ENCODE measurements at places on chromosomes 5 and 9.

GRCh38 chr5:4206127-4206526 is 610.5 kb downstream of the IRX1 start:
- no peak for DNase-seq

DNA sequence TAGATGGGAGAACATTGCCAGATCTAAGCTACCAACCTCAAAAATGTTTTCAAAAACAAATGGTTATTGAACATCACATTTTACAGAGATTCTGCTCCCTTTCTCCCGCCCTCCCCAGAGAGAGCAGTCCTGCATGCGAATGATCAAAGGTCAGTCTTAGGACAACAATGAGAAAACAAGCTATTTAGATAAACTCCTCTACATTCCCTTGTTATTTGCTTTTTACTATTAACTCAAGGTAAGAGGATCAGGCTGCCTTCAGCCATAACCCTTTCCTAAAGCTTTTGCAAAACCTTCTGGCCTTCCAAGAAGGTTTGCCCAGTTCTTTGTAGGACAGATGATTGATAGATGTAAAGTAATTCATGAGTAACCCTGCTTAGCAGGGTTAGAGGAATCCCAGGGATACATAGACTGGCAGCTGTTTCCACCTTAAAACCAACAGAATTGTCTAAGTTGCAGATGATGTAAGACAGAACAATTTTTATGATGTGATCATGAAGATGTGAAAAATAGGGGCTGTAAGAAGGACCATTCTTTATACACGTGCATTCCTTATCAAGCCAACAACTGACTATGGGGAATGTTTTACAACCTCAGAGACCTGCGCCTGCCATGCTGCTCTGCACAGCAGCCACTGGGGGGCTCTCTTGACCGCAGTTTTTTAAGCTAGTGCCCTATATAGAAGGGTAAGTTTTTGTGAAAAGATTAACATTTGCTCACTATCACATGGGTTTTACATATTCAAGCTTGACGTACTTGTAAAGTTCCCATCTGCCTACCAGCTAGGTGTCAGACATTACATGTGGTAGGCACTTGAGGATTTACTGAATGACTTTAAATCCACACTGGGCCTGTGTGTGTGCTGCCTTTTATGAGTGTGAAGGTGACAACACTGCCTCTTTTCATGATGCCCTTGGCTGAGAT is 2.3 kb upstream of the ZNF782 start:
- peak; percentile 55 for DNase-seq

GRCh38 chr5:87185838-87186237 is 81.8 kb upstream of the RASA1 start:
- DNase-seq, result no peak

GRCh38 chr9:113266174-113266573 is 9.2 kb downstream of the CDC26 start:
- DNase-seq, result no peak

DNA sequence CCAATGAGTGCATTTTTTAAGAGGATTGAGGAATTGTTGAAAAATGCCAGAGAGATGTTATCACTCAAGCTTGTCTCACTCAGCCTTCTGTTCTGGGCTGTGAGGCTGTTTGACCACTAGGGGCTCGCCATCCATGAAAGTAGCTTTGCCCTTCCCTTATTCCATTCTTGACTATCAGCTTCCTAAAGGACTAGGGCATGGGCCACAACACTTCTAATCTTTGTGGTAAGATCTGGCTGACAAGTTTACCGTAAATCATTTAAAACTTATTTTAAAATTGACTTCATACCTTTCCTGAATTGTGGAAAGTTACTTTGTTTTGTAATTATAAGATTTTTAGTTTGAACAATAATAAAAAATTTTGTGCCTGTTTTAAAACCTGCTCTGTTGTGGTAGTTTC is 49.5 kb downstream of the TJP2 start:
- DNase-seq, result no peak

DNA sequence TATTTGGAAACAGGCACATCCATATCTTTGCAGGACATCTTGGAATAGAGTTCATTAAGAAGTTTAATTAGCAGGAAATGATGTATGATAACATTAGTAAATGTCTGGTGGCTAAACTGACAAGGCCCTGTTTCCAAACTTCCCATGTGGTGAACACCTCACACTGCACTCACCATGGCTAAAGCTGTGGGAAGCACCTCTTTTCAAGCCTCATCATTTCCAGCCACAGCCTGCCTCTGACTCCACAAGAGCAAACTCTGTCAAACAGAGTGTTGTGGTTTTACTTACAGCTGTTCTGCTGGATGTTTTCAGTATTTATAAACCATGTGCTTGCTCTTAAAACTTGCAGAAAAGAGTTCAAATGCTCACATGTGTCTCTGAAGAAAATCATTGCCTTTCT is 14.9 kb upstream of the NDUFB6 start:
- DNase-seq, result no peak

DNA sequence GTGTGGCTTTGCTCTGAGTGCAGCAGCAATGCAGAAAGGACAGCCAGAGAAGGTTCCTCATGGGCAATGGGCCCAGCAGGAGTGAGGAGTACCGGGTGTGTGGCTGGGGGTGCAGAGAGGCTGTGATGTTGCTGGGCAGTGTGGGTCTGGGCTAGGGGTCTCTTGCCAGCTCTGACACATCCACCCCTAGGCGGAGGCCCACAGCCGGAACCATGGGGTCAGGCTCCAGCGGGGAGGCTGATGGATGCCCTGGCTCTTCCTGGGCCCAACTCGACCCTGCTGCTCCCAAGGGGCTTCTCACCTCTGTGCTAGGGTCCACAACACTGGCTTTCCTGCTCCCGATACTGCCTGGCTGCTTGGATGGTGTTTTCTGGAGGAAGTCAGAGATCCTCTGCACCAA is 19.9 kb downstream of the TBC1D9B start:
- no peak for DNase-seq

DNA sequence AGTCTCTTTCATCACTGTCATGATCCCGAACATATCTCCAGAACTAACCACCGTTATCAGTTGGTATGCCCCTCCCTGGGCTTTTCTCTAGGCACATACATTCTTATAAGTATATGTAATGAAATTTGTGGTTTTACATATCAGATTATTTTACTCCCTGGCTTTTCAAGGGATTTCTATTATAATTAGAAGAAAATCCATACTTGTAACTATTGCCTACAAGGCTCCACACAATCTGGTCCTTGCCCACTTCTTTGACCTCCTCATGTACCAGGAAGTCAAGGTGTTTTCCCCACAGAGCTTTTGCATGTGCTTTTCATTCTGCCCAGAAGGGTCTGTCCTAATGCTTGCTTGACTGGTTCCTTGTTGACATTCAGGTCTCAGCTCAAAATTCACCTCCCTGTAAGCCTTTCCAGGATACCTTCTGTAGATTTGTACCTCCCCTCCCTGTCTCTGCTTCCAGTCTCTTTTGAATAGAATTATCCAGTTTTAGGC is 33.6 kb upstream of the HSD17B4 start:
- DNase-seq, result no peak

GRCh38 chr5:179906795-179907555 is 722 bp downstream of the TBC1D9B start:
- no peak for DNase-seq

DNA sequence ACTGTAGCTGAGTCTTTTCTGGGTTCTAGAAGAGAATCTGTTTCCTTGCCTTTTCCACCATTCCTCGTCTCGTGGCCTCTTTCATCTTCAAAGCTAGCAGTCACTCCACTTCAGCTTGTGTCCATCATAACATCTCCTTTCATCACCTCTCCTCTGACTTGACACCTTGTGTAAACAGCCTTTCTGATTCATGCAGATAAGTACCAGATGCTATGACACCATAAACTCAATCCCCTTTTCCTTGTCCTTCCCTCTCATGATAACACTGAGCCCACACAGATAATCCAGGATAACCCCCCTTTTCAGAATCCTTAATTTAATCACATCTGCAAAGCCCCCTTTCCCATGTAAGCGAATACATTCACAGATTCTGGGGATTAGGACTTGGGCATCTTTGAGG is 95.5 kb downstream of the SNX24 start:
- no peak for DNase-seq

DNA sequence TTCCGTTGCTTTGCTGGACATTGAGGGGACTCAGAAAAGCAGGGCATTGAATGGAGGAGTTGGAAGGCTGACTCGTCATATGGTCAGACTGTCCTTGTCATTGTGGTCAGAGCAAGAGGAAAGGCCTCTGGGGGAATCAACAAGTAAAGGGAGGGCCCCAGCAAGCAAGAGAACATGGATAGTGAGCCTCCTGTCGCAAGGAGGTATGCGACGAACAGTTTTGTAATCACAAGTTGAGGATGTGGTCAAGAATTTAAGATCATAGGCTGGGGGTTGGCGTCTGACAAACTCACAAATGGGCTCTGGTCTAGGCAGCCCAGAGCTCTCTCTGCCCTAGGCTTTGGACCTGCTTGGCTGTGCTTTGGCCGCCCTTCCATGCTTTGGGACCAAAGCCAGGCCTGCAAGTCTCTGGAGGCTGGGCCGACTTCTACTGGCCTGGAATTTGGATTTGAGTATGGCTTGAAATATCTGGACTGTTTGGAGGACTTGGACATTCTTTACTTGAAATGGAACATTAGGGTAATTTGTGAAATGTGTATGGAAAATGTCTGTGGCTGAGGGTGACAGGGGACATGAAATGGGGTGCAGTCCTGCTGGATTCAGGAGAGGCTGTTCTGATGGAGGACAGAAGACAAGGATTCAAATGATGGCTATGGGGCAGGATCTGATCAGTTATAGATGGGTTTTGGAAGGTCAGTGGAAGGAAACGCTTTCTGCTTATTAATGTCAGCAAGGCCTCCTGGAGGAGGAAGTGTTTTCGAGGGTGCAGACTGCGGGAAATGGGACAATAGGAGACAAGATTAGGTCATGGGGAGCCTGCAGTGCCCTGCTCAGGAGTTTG is 19.2 kb upstream of the NDST1 start:
- DNase-seq, result no peak

GRCh38 chr9:112446526-112446925 is 40.1 kb upstream of the KIAA1958 start:
- no peak for DNase-seq

DNA sequence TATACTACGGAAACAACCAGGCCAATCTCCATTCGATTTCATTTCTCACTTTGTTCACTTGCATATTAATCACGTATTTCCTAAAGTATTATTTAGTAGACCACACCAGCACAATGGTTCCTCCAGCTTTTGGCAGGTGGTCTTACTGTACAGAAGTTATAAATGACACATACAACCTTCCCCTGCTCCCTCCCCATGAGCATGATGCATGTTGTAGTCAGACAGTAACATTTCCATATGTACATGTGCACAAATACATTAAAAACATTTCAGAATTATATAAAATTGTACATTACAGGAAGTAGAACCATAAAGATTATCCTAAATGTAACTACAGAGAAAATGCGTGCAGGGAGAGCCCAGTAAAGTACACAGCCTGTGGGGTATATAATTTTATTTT is 17.0 kb downstream of the SRP19 start:
- DNase-seq, result no peak

DNA sequence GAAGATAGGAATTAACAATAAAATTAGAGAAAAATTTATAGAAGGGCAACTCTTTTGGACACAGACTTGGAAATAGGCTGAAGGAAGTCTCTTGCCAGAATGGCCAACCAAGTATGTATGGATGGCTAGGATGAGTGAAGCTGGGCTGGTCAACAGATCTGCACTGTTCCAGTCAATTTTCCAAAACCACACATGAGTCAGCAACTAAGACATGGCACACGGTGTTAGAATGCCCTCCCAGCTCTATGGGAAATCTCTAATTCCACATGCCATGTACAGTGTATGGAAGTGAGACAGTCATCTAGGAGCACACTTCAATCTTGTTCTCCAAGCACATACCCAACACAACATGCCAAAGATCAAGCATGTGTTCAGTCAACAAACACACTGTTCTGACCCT is 129.6 kb downstream of the GLIS3 start:
- DNase-seq, result no peak

GRCh38 chr5:61346511-61346910 is 14.5 kb downstream of the ZSWIM6 start:
- DNase-seq, result no peak

DNA sequence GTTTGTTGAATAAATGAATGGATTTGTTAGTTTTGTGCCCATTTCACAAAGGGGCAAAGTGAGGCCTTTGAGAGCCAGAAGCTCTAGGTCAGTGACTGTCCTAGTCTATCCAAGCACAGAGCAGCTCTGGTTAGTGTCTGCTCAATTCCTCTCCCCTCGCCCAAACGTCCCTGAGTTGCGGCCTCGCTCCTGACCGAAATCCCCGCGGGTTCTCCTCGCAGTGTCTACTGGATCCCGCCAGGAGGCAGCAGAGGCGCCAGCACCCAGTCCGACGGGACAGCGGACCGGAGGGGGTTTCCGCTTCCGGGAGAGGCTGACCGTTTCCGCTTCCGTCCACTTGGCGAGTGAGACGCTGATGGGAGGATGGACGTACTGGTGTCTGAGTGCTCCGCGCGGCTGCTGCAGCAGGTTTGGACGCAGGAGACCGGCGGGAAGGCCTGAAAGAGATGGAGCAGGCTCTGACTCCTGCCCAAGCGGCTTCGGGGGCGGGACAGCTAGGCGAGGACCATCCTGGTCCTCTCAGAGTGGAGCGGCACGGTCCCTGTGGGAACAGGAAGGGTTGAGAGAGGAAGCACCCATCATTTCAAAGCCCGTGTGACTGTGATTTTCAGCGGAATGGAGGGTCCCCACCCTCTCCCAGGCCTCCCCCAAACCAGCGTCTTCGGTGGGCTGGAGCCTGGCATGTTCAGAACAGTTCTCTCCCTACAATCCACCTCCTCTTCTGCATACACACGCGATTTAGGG is at the start of gene RARS1:
Gene RARS1, plus strand, starts transcription at position 336 of the 744 bp plus-strand sequence. Its CDS starts 28 bp downstream, at position 364.
- peak; percentile 78 for DNase-seq

- DNase-seq, result no peak
Observed at GRCh38 chr5:54091307-54092130, 218.9 kb downstream of the ARL15 start.

GRCh38 chr5:65749956-65750355 is 28.0 kb downstream of the NLN start:
- DNase-seq, result no peak

DNA sequence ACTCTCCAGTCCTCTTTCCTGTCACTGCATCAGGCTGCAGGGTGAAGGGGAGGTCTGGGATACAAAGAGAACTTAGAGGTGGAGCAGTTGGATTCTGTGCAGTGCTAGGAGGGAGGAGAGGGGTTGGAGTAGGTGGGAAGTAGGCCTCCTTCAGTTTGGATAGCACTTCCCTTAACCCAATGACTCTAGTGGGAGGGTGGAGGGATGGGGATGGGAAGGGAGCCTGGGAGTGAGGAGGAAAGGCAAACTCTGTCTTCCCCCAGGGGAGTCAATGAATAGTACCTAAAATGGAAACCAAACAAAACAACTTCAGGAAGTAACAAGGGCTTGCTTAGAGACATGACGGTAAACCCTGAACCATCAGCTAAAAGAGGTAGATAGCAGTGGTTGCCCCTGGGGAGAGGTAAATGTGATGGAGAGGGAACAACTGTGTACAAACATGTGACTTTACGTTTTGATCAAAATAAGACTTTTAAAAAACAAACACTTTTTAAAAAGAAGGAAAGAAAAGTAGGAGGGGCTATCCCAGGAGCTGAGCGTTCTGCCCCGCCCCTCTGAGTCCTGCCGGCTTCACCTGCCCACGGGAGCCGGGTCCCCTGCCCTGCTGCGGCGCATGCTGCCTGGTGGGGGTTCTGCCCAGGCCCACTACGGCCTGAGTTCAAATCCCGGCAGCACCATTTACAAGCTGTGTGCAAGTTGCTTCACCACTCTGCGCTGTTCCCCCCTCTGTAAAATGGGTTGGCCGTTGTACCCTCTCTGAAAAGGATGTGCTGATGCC is 30.9 kb downstream of the GSN start:
- DNase-seq, result no peak
